CD8-positive, alpha-beta T cell (primary cell): ENCODE measurements at places on chromosomes 3 and 15.

- DNase-seq: no peak
Measured at GRCh38 chr15:78727561-78727960, 83.7 kb downstream of the ADAMTS7 start.

DNA sequence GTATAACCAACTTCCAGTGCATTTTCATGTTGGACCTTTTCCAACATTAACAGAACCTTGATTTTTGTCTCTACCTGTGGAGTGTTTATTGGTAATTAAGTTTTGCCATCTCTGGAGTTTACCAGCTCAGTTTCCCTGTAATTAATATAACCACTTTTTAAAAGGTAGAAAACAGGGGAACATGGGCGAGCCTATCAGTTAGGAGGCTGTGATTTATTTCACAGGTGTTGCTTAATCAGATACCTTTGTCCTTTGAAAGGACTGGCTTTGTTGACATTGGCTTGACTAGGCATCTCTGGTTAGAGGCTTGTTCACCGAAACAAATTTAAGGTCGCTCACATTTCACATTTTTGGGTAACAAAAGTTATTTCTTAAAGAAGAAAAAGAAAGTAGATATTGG lies 622 bp downstream of the NAALADL2 start:
- no peak for DNase-seq

GRCh38 chr3:55885721-55886120 lies 398.6 kb upstream of the WNT5A start:
- DNase-seq: no peak

- no peak for DNase-seq
Measured at GRCh38 chr3:133851931-133852330, 43.8 kb downstream of the RAB6B start.

GRCh38 chr3:157074490-157074889 lies 85.5 kb downstream of the CCNL1 start:
- no peak for DNase-seq

DNA sequence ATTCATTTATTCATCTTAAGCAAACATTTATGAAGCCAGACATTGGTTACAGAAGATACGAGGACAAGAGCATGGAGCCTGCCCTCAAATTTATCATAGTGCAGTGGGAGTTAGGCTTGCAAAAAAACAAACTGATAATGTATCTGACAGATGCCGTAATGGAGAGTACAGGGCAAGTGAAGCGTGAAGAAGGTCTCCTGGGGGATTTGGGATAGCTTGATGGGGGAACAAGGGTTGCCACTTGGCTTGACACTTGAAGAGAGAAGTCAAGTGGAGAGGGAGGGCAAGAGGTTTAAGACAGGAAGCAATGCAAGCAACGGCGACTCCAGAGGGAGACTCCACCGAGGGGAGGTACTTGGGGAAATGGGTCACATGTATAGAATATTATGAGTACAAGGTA lies 129.3 kb downstream of the SSR3 start:
- DNase-seq: no peak

DNA sequence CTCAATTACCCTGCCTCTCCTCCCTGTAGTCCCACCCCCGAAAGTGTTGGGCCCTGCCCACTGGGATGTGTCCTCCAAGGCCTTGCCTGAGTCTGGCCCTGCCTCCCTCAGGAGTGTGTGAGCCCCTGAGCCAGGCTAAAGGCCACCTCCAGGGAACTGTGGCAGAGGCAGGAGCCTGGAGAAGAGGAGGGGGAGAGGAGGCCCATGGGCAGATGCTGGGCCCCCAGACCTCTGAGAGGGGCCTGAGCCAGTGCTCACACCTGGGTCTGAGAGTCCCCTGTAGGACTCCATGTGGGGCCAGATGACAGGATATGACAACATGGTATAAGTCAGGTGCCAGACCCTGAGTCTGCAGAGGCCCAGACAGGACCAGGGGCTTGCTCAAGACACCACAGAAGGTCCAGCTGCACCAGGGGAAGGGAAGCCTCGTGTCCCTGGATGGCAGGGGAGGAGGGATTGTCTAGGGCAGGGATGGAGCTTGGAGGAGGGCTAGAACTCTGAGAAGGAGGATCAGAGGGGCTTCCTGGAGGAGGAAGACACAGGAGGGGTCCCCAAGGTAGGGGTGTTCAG lies 217.9 kb downstream of the TBC1D2B start:
- DNase-seq: no peak

- peak; percentile 69 for DNase-seq
Measured at GRCh38 chr3:98593046-98593936, at the start of gene CPOX. CPOX (minus strand) TSS chr3:98593611; CDS start chr3:98593504, 107 bp downstream.

- DNase-seq: no peak
Measured at GRCh38 chr15:66877477-66878271, 175.6 kb downstream of the SMAD6 start.

GRCh38 chr3:184317201-184317600 lies 2.8 kb downstream of the EIF4G1 start:
- no peak for DNase-seq

GRCh38 chr3:78186404-78186803 lies 1146.5 kb downstream of the ROBO2 start:
- no peak for DNase-seq

DNA sequence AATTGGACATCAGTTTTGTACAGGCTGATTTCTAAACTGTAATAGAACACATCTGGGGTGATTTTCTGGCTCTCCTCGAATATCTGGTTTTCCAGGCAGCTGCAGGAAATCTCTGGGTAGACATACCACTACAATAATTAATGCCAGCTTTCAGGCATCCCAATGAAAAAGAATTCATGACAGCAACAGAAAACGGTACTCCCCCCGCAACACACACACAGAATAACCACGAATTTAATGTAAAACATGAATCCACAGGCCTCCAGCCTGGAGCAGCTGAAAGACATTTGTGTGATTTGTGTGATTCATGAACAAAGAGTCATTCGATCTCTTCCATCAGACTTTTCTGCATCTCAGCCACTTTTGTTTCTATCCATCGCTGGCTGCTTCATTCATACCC lies 262.2 kb downstream of the MAGI1 start:
- DNase-seq: no peak

DNA sequence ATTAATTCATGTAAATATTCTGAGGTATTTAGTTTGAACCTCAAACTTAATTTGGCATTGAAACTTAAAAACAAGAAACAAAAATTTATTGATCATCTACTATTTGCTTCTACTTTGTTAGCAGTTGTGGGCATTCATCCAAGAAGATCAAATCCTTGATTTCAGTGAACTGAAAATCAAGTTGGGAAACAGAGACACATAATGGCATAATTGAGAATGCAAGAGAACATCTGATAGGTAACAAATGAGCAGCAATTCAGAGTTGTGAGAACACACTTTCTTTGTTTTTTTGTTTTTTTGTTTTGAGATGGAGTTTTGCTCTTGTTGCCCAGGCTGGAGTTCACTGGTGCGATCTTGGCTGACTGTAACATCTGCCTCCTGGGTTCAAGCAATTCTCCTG lies 33.9 kb upstream of the MED12L start:
- no peak for DNase-seq

DNA sequence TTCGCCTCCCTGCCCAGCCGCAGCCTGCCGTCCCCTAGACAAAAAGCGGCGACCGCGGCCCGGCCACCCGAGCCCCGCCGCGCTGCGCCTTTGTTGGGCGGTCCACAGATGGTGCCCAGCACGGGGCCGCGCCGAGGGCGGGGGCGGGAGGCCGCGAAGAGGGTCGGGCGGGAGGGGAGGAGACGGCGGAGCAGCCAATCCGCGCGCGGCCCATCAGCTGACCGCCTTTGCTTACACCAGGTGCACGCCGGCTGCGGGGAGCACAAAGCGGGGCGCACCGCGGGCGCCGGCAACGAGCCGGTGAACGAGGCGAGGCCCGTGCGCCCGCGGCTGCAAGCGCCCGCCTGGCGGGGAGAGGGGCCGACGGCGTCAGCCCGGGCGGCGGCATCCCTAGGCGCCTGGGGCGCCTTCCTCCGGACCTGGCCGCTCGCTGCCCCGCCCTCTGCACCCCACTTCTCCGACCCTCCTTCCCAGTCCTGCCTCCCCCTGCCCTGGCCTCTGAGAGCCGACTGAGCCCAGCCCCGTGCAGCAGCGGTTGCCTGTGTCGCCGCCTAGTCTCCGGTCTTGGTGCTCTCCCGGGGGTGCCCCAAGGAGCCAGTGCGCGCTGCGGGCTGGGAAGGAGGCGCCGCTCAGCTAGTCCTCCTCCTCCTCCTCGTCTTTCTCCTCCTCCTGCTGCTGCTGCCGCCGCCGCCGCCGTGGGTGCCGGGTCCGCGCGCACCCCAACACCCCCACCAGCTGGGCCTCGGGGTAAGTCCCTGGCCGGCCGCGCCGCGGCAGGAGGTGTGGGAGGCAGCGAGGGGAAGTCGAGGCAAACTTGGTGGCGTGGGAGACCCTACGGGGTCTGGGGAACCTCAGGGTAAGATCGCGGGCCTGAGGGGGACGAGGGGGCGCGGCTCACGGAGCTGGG lies at the start of gene LRRN1:
TSS of gene LRRN1 (plus strand) at position 259 of the 907 bp plus-strand sequence. CDS start 45,211 bp downstream, outside the sequence.
- DNase-seq: peak; percentile 73

DNA sequence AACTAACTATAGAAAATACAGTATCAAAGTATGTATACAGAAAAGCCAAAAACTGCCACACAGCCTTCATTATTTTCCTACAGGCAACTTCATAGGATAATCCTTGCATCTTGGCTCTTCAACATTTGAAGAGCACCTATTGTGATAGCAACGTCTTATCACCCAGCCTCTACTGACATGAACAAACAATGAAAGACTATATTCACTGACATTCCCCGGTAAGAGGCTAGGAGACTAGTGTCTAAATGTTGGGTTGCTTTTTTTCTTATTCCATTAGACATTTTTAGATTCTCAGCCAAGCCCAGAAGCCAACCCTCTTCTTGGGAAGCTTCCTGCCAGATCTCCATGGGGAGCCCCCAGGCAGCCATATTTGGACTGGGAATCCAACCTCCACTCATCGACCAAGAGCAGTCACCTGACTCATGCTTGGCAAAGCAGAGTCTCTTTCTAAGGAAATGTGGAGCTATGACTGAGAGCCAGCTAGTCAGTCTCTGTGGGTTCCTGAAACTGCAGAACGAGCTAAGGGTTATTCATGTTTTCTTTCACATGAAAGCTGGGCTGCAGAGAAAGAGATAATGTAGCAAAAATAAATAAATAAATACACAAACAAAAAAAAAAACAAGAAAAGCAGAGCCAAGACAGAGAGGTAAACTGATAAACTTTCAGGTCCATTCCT lies 227.5 kb downstream of the MAGI1 start:
- no peak for DNase-seq

GRCh38 chr3:33115024-33115768 lies 1.4 kb downstream of the CRTAP start:
- no peak for DNase-seq

DNA sequence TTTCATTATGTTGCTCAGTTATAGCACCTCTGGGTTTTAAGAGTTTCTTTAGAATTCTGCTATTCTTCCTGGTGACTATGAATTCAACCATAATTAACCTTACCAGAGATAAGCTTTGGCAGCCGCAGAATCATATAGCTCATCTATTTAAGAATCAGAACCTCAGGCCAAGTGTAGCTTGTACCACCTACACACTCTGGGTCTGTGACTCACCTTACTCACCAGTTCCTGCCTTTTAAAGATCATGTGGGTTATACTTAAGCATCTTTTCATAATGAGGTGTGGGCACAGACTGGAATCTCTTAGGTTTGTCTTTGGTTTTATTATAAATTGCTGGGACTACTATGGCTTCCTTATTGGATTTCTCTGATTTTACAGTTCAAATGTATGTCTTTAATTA lies 21.9 kb downstream of the CDV3 start:
- DNase-seq: no peak

- DNase-seq: no peak
Measured at GRCh38 chr3:100630664-100631063, 21.3 kb downstream of the ADGRG7 start.

GRCh38 chr3:113499081-113499480 lies 15.9 kb downstream of the SPICE1 start:
- no peak for DNase-seq

DNA sequence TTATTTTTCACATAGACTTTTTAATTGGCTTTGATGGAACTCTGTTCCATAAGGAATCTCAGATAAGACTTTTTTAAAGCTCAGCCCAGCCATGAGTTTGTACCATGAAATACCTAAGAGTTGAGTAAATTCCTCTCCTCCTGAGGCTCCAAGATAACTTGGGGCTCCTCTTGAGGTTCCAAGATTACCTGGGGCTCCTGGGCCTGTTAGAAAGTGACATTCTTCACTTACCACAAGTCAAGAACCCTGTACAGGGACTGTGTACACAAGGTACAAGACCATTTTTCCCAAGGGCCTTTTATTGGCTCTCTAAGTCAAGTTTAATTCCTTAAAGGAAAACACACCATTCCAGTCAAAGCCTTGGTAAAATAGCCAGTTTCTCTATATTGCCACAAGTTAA lies 111.3 kb upstream of the PRR20G start:
- no peak for DNase-seq

- DNase-seq: no peak
Measured at GRCh38 chr3:157713101-157713500, 209.9 kb upstream of the VEPH1 start.

DNA sequence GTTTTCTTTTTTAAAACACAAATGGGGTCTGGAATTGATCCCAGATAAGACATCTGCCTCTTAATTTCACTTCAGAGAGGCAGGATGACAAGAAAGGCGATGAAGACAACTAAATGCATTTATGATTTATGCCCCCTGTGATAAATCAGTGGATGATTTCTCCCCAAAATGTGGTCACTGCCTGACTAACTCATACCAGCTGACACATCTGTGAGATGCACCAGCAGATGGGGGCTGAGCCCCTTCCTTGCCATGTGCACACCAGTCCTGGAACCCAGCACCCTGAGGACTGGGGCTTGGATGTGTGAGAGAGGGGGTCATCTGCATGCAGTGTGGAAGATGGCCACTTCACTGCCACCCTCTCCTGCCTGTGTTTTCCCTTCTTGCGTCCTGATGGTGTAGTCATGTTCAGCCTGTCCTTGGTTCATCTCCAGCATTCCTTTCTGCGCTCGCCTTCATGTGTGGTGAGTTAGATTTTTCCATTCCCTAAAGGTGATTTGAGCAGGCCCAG lies 264.3 kb downstream of the LRTM1 start:
- DNase-seq: no peak
